ENCODE measurements at places on chromosomes 16 and 17. TPM values are rescaled to one million over a fixed set of nuclear protein-coding genes. Genes with fewer than 3 reads are reported as not detected.

CD300H gene
- not detected for total RNA-seq

EFCAB5 gene
- total RNA-seq, result 0.42 TPM

TCAP gene
- total RNA-seq, result 1.9 TPM

DNA sequence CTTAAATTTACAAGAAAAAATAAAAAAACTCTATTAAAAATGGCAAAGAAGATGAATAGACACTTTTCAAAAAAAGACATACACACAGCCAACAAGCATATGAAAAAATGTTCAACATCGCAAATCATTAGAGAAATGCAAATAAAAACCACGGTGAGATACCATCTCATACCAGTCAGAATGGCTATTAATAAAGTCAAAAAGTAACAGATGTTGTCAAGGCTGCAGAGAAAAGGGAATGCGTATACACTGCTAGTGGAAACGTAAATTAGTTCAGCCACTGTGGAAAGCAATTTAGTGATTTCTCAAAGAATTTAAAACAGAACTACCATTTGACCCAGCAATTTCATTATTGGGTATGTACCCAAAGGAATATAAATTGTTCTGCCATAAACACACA, 31.4 kb downstream of the CAPNS2 start:
- no peaks in the 10 kb centered on the region for H3K27me3 ChIP-seq
- no peaks in the 10 kb centered on the region for H3K4me1 ChIP-seq
- no peak overlapping the region for H3K4me3 ChIP-seq

- no peak overlapping the region for H3K4me3 ChIP-seq
- H3K36me3 ChIP-seq, result peaks cover 5% of the 10 kb centered on the region
- H3K27me3 ChIP-seq, result no peaks in the 10 kb centered on the region
- DNase-seq, result no peak
- H3K27ac ChIP-seq, result no peak overlapping the region
These were observed 85.6 kb downstream of the WNT3 start for GRCh38 chr17:46732754-46733398.

DNA sequence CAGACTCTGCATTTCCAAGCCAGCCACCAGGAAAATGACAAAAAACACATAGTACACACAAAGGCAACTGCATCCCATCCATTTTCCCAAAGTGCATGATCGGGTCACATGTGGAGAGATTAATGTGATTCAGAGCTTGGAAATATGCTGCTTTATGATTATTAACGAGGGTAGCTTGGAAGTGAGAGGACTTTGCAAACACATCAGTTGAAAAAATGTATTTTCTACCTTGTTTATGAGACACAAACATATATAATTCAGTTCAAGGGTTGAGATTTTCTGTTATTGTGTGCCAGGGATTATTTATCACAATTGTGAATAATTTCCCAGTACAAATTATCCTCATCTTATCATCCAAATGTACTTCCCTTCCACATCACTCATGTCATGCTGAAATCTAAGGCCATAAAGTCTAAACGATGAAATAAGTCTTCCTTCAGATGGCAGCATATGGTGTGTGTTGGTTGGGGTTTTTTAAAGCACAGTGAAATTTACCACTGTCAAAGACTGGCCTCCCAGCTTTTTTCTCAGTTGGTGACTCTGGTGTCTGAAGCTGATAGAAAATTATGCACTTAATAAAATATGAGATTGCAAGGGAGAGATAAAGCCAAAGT, 104.7 kb upstream of the ADAMTS18 start:
- DNase-seq, result no peak
- H3K4me3 ChIP-seq, result no peak overlapping the region
- H3K27me3 ChIP-seq, result peaks cover 2% of the 10 kb centered on the region
- H3K27ac ChIP-seq, result no peak overlapping the region

DNA sequence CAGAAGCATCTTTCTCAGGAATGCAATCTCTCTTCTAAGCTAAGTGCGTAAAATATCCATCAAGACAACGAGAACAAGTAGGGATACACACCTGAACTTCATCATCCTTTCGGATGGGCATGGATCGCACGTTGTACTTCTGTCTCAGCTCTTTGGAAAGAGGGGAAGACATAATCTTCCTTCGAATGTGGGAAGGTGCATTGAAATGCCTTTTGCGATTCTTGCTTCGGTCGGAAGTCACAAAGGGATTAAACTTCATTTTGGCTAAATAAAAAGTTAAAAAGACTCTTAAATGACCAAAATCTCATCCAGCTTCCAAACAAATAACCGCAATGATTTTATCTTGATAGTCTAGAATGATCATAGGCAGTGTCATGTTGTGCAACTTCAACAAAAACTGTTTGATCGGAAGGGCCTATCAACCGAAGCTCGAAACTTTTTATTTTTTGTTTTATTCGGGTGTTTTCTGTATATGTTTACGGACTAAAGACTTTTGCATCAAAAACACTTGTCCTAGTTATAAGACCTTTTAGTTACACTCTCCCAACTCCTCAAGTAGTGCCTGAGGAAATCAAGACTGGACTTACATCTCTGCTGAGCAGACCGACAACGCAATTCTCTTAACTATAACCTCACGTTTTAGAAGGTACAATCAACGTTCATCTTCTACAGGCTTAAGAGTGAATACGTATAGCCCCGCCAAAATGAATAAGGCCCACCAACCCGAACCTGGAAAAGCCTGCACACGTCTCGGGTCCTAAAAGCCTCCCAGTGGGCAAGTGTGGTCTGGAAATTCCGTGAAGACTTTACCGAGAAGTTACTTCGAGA, 727 bp downstream of the RPL26 start:
- H3K36me3 ChIP-seq, result peaks cover 8% of the 10 kb centered on the region
- peak overlapping the region; percentile 4 for H3K27ac ChIP-seq
- H3K4me3 ChIP-seq, result peak overlapping the region; percentile 81
- DNase-seq, result no peak

GRCh38 chr17:41548844-41549595, 20.9 kb upstream of the KRT19 start:
- no peaks in the 10 kb centered on the region for H3K27me3 ChIP-seq
- H3K27ac ChIP-seq, result no peak overlapping the region
- no peaks in the 10 kb centered on the region for H3K36me3 ChIP-seq
- peak; percentile 94 for DNase-seq

DNA sequence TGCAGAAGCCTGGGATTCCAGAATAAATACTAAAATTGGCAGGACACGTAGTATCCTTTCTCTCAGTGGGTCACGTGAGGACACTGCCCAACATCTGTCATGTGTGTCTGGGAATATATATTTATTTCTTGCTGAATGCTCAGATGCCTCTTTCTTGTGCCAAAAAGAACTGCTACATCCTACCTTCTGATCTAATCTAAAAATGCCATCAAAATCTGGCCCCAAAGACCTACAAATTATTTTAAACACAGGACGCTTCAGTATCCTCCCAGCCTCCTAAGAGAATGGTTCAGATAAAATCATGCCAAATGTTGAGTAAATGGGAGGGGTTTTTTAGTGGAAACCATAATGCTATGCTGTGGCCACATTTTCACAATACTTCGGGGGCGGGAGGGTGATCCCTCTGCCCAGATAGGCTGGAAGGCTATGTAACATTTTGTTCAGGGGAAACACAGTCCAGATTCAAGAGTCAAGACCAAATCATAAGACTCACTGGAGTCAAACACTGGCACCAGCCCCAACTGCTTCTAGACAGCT, 22.9 kb upstream of the CORO6 start:
- H3K4me3 ChIP-seq, result no peak overlapping the region
- H3K4me1 ChIP-seq, result no peaks in the 10 kb centered on the region
- peak overlapping the region; percentile 64 for H3K27ac ChIP-seq
- no peaks in the 10 kb centered on the region for H3K27me3 ChIP-seq

Measured in aorta (tissue), 5 donors.